ENCODE measurements at places on chromosomes 6 and 20.

GRCh38 chr6:120302041-120302440, 952.5 kb upstream of the MAN1A1 start:
- DNase-seq = no peak

DNA sequence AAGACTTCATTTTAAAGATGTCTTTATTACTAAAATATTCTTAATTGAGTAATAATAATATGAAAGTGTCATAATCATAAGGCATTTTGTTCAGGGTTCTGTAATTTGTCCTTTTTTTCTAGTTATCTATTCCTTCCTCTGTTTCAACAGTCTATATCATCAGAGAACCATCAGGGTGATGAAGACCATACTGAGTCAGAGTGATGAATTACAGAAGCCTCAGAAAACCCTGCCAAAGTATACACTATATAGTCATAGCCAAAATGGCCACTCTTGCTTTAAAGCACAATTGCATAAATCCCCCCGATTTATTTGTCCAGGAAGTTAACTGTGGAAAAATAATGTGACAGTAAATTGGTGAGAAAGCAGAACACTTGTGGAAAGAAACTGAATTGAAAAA, 735.0 kb downstream of the EPHA7 start:
- DNase-seq = no peak

DNA sequence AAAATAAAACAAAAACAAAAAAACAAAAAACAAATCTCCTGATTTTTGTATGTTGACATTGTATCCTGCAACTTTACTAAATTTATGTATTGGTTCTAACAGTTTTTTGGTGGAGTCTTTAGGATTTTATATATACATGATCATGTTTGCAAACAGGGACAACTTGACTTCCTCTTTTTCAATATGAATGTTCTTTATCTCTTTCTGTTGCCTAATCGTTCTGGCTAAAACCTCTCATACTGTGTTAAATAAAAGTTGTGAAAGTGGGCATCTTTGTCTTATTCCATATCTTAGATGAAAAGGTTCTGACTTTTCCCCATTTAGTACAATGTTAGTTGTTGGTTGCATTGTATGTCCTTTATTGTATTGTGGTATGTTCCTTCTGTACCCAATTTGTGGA, 261.7 kb upstream of the NOX3 start:
- no peak for DNase-seq

DNA sequence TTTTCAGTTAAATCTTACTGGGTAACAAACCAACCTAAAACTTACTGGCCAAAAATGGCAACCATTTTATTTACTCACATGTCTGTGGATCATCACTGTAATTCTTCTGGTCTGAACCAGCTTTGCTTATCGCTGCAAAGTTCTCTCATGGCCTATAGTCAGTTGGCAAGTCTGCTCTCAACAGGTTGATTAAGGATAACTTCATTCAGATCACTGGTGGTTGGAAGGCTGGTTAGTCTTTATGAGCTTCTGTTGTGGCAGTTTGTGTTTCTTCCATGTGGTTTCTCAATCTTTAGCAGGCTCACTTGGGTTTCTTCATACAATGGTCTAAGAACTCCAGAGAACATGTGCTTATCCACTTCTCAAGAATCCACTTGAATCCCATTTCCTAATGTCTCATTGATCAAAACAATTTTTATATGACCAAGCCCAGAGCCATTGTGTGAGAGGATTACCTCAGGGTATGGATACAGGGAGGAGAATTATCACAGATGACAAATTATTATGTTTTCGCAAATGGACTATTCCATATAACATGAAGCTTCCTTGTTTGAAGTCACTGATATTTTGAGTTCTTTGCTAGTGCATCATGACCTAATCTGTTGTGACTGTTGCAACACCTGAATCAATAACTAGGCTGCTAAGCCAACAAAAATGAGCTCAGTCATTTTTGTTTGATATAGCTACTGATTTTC, 155.4 kb upstream of the BMP2 start:
- no peak for DNase-seq

DNA sequence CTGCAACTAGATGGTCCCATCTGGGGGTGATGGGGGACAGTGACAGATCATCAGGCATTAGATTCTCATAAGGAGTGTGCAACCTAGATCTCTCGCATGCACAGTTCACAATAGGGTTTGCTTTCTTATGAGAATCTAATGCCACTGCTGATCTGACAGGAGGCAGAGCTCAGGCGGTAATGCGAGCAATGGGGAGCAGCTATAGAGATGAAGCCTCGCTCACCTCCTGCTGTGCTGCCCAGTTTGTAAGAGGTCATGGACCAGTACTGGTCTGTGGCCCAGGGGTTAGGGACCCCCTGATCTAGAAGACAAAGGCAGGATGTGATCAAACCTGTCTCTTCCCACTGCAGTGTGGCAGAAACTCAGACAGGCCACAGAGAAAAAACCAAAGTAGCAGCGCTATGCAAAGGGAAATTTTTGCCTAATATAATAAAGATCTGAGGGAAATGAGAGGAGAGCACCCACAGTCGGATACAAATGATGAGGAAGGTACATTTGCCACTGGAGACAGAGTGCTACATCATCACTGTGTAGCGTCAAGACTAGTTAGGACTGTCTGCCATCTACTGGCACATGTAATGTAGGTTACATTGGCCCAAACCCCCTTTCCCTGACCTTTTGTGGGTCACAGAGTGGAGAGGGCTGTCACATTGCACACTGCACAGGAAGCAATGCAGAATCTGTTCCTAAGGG, 4.1 kb upstream of the LY86 start:
- no peak for DNase-seq

GRCh38 chr6:79082304-79082703, 4.2 kb upstream of the PHIP start:
- no peak for DNase-seq

DNA sequence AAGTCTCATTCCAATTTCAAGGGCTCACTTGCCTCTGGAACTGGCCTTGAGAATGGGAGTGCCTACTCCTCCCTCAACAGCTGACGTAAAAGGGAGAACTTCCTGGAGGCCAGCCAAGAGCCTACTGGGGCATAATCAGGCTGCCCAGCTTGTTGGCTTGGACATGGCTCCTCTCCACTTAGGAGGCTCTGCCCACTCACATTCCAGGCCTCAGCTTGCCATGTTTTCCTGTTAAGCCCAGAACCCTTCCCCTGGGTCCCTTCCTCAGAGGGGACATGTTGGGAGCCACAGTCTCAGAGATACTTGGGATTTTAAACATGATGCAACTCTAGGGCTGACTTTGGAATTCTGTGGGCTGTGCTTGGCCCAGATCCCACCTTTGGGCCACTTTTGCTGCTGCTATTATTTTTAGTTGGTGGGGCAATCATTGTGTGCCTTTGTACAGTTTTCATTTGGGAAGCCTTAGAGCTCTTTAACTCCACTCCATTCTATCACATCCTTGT, 31.5 kb upstream of the ADTRP start:
- no peak for DNase-seq

DNA sequence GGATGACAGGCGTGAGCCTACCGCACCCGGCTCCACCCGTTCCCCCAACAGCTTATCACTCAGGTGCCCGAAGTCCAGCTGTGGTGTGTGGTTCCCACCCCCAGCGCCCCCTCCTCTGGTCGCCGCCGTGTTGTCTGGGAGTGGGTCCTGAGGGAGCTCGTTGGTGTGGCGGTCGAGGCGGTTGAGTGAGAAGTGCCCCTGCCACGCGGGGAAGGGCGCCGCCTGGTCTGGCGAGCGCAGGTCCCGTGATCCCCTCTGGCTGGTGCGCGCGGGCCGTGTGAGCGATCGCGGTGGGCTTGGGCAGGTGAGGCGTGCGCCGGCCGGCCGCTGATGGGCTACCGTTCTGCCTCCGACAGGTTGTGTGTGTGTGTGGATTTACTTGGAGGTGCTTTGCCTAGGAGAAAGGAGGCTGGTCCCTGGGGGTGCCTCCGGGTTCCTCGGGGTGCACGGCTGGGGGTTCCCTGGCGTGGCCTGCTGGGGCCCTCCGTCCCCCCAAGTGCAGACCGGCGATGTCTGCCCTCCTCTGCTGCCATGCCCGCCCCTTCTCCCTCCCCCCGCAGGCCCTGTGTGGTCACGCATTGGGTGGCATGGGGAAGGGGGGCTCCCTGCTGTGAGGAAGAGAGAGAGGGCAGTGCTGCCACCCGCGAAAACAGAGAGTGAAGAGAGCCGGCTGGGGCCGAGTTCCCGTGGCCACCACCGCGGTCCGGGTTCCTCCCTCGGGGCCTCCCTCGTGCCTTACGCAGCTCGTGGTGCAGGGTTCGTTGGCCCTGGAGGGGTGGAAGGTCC, 336.0 kb upstream of the DEFB115 start:
- DNase-seq = no peak

DNA sequence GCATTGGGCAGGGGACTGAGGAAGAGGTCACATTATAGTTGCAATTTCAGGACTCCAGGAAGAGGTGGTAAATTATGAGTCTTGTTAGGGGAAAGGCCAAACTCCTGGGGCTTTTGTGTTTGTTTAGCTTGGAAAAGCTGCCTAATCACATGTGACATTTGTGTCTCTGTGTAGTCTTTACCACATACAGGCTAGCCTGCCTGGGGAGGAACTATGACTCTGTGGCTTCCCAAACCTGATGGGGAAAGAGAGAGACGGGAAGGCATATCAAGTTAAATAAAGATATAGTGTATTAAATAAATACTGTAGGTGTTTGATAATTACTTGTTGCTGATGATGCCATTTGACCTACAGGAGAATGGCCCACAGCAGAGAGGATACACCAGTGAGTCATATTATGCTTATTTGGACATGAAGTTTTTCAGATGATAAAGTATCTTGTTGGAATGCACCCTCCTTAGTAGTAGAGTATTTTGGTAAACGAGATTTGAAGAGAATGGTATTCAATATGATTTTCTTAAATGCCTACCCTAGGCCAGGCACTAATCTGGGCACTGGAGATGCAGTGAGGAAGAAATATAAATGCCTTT, 4.0 kb downstream of the BLTP3A start:
- no peak for DNase-seq

DNA sequence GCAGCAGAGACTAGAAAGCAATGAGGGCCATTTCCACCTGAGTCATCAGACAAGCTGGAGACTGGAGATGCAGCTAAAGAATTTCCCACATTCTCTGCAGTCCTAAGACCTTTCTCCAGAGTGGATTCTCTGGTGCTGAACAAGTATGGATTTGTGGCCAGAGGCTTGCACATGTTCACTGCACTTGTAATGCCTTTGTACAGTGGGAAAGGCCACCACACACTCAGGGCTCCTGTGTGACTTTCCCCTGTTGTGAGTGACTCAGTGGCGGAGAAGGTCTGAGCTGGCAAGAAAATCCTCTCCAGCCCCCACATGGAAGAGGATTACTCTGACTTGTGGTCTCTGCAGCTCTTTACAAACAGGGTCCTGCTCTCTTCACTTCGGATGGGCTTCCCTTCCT, 192.3 kb downstream of the C6orf118 start:
- DNase-seq = no peak

DNA sequence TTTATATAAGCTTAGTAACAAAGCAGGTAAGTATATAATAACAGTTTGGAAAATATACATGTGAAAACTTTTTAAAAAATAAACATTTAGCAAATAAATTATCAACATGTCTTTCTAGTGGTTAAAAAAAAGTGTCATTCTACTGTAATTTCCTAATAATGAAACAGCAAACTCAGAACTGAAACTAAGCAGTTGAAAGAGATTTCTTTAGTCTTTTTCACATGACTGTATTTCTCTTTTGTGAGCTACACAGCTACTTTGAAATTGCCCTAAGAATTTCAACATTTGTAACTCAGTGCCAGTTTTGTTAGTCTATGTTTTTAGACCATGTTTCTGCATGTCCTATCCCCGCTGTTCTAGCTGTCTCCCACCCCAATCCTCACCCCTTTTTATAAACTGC, 28.4 kb upstream of the SDHAF4 start:
- no peak for DNase-seq

DNA sequence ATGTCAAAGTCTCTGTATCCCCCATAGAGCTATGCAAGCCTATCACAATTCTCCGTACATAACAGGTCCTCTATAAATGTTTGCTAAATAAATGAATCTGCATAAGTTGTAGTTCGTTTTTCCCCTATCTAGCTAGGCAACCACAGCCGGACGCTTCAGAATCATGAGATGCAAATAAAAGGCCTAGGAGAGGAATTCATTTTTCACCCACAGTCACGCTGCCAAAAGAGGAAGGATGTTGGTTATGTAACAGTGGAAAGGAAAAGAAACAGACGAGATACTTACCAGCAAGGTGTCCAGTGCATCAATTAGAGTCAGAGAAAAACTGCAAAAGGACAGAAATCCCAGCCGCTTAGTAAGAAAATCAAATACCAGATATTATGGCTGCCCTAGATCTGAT, 2.4 kb downstream of the EDEM2 start:
- DNase-seq = no peak

DNA sequence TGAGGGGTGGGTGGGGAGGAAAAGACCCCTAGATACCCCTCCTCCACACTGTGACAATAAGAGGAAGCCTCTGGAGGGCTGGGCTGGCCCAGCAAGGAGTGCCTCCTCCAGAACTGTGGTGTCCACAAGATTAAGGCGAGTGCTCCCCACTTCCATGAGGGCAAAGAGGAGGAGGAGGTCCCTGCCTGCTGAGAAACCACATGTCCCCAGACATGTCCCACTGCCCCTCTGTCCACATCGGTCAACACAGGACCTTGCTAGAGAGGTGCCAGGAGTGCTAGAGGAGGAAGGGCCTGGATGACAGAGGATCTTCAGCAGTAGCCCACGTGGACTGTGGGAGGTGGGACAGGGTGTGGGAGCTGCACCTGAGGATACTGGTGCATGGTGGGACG, 3.1 kb downstream of the RAET1G start:
- no peak for DNase-seq

DNA sequence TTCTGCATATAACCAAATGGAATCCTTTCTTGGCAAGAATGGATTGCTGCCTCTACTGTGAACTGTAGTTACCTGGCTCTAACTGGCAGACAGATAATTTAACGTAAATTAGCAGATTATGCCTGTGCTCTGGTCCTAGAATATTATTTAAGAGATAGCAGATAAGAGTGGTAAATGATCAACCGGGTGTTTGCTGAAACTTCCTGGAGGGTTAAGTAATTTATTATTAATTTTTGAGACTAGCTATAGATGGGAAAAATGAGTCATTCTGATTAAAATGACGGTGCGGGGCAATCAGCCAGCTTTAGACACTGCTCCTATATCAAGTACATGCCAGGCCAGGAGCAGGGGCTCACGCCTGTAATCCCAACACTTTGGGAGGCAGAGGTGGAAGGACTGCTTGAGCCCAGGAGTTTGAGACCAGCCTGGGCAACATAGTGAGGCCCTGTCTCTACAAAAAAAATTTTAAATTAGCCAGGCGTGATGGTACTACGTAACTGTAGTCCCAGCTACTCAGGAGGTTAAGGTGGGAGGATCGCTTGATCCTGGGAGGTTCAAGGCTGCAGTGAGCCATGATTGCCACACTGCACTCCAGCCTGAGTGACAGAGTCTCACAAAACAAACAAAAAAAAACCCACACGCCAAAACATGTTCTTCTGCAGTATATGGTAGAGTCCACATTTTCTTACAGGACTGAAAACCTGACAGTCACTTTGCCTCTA, 22.6 kb downstream of the B4GALT5 start:
- no peak for DNase-seq
